ENCODE measurements at places on chromosomes 3 and 15.

- DNase-seq: no peak
These were observed 136.8 kb downstream of the TPRG1 start for GRCh38 chr3:189308608-189309007.

DNA sequence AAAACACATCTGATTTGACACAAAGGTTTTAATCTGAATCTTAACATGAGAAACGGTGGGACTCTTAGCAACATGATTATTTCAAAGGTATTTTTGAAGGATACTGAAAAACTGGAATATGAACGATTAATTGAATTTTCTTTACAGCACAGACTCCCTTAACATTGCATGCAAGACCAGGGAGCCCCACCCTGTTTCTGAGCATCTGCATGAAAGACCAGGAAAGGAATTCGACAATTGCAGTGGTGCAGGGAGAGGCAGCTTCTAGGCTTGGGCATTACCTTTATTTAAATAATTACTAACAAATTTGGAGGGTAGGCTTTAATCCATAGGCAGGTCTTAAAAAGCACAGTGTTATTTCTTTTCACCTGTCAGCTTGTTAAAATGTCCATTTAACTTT lies 240.6 kb upstream of the TOPAZ1 start:
- DNase-seq: no peak

- no peak for DNase-seq
These were observed 30.3 kb upstream of the SETD2 start for GRCh38 chr3:47193871-47194859.

- no peak for DNase-seq
These were observed 40.3 kb downstream of the SLC6A20 start for GRCh38 chr3:45756055-45756454.

DNA sequence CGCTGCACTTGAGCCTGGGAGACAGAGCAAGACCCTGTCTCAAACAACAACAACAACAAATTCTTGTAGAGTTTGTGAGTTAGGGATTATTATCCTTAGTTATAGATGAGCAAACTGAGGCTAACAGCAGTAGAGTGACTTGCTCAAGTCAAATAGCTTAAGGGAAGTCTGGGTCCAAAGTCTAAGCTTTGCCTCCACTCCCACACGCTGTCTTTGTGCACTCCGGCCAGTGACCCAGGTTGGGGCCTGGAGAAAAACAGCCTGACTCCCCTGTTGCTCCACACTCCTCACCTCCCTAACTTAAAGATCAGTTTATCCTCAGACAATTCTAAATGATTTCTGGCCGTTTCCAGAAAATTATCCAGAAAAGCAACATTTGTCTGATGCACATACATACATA lies 9.2 kb upstream of the SIN3A start:
- no peak for DNase-seq

DNA sequence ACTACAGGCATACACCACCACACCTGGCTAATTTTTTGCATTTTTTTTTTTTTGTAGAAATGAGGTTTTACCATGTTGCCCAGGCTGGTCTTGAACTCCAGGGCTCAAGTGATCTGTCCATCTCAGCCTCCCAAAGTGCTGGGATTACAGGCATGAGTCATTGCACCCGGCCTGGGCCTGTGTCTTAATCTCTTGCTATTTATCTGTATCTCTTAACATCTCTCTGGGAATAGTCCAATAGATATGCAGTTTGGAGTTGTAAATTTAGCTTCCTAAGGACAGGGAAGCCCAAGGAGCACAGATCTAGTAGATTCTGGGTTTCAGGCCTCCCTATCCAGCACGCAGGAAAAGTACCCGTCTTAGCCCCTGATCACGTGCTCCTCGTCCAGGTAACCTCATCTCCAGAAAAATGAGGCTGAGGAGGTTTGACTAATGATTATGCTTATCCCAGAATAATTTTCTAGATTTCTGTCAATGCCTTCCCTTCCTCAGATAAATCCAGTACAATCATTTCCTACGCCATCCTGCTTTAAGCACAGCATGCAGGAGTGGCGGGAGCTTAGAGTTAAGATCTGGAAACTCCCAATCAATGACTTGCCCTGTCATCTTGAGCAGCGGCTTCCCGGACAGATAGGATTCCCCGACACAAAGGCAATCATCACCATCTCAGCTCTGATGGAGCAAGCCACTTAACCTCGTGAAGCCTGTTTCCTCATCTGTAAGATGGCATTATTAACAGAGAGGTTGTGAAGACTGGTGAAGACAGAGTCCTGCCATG lies 12.3 kb upstream of the CTDSPL start:
- DNase-seq: no peak

Measured in activated CD8-positive, alpha-beta memory T cell treated with anti-CD3 and anti-CD28 coated beads for 1 hour (primary cell).